Activated T-cell treated with anti-CD3 and anti-CD28 coated beads, Interleukin-2, amount 50 U/mL, for 72 hours (primary cell): ENCODE measurements at places on chromosomes 16 and 17.
A peak's percentile ranks its signal among the peaks of the same experiment; 100 is the strongest.

- DNase-seq: no peak
Observed at GRCh38 chr16:77556201-77556873, 121.5 kb upstream of the ADAMTS18 start.

GRCh38 chr16:50520451-50521245 is 27.5 kb upstream of the NKD1 start:
- DNase-seq: no peak

DNA sequence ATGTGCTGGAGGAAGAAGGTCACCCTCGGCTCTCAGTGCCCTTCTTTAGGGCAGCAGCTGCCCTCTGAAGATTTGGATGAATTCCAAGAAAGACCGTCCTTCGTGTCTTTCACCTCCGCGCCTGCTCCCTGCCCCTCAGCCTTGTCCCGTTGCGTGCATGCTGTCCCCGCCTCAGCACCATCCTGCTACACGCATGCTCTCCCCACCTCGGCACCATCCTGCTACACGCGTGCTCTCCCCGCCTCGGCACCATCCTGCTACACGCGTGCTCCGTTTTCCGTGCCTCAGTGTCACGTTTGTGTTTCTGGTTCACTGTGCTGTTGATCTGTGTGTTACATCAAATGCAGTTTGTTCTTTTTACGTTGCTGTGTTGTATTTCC is 13.5 kb downstream of the ACSF3 start:
- DNase-seq: no peak

DNA sequence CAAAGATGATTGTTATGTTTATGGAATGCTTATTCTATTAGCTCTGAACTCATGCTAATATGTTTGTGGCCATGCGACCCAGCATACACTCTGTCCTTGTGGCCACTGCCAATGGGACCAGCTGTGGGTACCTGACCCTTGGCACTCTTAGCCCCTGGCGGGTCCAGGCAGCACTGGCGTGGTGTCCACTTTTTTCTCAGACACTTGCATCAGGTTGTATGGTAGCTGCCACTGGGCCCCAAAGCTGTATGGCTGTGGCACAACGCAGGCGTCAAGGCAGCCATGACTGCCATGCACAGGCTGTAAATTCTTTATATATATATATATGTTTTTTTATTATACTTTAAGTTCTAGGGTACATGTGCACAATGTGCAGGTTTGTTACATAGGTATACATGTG is 12.2 kb upstream of the WNT9B start:
- no peak for DNase-seq

GRCh38 chr17:82524540-82524939 is 5.0 kb downstream of the FOXK2 start:
- no peak for DNase-seq

DNA sequence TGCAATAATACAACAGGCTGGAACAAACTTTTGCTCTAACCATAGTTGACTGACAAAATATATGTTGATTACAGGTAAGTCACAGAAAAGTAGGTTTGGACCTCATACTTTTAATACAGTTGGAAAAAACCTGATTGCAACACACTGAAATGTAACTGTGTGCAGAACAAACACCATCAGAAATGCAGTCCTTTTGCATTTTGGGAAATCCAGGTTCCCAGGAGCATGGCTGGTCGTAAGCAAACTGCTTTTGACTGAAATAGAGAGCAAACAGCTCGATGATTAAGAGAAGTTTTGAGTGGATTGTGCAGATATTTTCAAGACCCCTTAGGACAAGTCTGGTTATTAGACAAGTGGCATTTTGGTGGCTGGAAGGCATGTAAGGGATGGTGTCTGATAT is 8.0 kb downstream of the IGF2BP1 start:
- no peak for DNase-seq

DNA sequence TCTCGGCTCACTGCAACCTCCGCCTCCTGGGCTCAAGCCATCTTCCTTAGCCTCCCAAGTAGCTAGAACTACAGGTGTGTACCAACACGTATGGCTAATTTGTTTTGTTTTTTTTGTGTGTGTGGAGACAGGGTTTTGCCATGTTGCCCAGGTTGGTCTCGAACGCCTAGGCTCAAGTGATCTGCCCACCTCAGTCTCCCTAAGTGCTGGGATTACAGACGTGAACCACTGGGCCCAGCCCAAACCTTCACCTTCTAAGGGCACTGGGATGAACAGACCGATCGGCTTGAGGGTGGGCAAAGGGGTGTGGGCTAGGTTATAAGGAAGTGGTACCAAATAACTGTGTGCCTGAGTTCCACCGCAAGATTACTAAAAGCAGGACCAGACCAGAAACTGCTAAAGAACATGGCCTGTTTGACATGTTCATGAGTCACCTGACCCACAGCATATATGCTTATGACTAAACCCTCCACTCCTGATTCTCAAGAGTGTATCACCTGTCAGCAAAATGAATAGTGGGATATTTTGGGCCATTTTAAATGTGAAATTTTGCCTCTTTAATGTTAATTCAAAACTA is 8.1 kb downstream of the TMEM97 start:
- peak; percentile 67 for DNase-seq

GRCh38 chr16:25034911-25035310 is 19.7 kb upstream of the ARHGAP17 start:
- DNase-seq: no peak

DNA sequence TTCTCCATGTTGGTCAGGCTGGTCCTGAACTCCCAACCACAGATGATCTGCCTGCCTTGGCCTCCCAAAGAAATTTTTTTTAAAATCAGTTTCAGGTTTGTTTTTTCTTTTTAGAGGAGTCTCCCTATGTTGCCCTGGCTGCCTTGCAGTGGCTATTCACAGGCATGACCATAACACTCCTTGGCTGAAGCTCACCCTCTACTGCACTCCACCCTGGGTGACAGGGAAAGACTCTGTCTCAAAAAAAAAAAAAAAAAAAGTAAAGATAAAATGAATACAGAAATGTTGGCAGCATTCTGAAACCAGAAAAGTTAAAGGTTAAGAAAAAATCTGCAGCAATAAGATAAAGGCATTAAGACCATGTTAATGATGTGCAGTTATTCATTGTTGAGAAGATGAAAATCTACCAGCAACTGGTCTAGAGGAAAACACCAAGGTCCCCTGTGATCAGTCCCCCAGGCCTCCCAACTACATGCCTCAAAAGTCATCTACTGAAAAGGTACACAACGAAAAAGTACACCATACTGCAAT is 15.1 kb downstream of the YWHAE start:
- no peak for DNase-seq

DNA sequence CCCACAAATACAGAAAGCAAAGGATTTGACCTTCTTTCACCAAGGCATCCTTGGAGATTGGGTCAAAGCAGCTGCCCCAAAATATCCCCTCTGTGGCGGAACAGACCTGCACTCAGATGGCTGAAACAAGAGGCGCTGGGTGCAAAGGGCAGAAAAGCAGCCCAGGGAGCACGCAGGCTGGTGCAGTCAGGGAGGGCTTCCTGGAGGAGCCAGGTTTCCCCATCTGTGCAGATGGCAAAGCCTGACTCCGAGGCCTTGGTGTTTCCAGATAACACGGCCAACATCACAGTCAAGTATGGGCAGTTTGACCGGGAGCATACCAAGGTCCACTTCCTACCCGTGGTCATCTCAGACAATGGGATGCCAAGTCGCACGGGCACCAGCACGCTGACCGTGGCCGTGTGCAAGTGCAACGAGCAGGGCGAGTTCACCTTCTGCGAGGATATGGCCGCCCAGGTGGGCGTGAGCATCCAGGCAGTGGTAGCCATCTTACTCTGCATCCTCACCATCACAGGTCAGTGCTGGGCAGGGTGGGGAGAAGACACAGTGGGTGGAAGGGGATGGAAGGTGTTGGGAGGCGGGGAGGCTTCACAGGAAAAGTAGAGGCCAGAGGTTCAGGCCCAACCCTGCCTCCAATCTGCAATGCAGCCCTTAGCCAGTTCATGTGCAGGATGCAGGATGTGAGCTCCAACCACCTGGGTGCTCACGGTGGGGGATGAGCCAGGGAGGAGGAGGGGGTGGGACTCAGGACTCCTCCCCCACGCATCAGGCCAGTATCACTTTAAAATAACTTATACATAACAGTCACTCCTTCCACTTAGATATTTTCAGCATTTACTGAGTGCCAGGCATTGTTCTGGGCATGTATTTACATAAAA is 26.4 kb upstream of the BEAN1 start:
- DNase-seq: no peak

DNA sequence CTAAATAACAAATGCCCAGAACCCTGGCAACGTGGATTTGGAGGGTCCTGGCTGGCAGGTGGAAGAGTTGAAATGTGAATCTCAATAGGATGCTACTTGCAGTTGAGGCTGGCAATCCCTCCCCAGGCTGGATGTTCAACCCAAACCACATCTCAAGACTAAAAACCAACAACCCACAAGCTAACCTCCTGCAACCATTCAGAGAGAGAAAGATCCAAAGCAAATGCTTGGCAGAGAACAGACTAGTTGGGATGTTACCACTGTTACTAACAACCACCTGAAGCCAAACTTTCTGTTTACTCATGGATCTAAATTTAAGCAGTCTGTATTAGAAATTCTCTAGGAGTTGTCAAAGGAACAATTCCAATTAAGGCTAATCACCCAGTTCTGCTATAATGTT is 27.9 kb downstream of the SMG6 start:
- DNase-seq: no peak

GRCh38 chr17:75457047-75457654 is 716 bp downstream of the TMEM94 start:
- DNase-seq: peak; percentile 16

DNA sequence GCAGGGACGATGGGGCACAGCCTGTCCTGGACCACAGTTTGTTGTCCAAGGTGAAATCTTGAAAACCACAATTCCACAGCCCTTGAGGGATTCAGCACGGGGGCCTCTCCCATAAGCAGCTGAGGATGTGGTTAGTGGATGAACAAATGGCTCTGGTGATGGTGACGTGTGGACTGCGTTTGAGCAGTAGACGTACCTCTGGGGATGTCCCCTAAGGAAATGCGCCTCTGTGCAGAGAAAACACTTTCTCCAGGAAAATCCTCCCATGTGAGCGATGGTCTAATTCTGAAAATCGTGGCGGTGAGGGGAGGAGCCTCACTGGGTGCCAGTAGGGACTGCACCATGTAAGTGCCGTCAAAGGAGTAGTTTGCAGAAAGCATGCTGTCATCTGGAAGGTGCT is 2.7 kb upstream of the SEPTIN12 start:
- no peak for DNase-seq

GRCh38 chr16:77306075-77306474 is 106.9 kb downstream of the SYCE1L start:
- no peak for DNase-seq

GRCh38 chr17:41967141-41967920 is 736 bp downstream of the CNP start:
- peak; percentile 58 for DNase-seq

- no peak for DNase-seq
Observed at GRCh38 chr16:78375055-78375679, 275.7 kb downstream of the WWOX start.

DNA sequence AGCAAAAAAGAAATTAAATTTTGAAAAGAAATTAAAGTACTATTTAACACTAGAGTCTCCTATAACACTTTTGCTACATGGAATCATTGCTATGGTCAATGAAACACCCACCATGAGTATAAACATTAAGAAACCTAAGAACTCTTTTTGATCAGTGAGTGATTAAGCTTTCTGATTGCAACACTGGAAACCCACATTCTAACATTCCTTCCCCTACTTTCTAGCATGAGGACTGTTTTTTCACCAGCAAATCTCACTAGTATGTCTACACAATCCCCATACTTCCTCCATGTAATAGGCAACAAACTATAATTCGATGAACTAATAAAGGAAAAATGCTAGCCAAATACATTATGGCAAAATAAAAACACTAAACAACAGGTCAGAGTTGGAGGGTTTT is 54.7 kb downstream of the SKAP1 start:
- DNase-seq: no peak
